ENCODE measurements at places on chromosomes 3 and 15.

- no peak for DNase-seq
Observed at GRCh38 chr3:115830764-115831395, 207.6 kb downstream of the GAP43 start.

GRCh38 chr15:93031103-93031464, 57.9 kb downstream of the RGMA start:
- peak; percentile 52 for DNase-seq

DNA sequence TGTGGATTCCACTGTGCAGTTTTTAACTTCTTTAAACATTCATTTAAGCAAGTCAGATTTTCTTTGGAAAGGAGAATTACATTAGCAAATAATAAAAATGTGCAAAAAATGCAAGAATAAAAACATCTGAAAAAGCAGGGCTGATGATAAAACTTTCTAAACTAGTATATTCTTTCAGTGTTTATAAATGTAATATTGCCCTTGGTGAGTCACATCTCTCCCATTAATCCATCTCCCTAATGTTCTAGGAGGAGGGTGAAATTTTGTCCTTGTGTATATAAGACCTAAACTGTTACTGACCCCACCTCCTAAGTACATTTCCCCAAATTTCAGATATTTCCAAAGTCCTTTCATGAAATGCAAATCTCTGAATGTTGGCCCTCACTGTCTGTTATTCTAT, 28.5 kb upstream of the DCUN1D1 start:
- no peak for DNase-seq

- DNase-seq: no peak
Observed at GRCh38 chr15:50241684-50242450, 23.7 kb downstream of the HDC start.

- no peak for DNase-seq
Observed at GRCh38 chr15:71658827-71659729, 151.3 kb upstream of the NR2E3 start.

GRCh38 chr3:40624189-40624769, 99.5 kb downstream of the ZNF621 start:
- no peak for DNase-seq

DNA sequence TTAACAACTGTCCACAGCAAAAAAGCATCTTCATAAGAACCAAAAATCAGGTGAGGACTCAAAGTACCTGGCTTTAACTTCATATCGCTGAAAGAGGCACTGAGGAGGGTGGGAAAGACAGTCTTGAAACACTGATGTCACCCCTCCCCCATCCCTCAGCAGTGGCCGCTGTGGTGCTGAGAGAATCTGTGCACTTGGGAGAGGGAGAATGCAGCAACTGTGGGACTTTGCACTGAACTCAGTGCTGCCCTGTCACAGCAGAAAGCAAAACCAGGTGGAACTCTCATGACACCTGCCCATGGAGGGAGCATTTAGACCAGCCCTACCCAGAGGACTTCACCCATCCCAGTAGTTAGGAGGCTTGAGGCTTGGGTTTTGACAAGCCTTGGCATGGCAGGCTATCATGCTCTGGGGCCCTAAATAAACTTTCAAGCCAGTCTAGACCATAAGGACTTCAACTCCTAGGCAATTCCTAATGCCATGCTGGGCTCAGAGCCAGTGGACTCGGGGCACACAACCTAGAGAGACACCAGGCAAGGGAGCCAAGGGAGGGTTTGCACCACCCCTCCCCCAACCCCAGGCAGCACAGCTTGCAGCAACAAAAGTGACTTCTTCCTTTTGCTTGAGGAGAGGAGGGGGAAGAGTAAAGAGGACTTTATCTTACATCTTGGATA, 6.1 kb upstream of the ZSCAN2 start:
- DNase-seq: no peak

DNA sequence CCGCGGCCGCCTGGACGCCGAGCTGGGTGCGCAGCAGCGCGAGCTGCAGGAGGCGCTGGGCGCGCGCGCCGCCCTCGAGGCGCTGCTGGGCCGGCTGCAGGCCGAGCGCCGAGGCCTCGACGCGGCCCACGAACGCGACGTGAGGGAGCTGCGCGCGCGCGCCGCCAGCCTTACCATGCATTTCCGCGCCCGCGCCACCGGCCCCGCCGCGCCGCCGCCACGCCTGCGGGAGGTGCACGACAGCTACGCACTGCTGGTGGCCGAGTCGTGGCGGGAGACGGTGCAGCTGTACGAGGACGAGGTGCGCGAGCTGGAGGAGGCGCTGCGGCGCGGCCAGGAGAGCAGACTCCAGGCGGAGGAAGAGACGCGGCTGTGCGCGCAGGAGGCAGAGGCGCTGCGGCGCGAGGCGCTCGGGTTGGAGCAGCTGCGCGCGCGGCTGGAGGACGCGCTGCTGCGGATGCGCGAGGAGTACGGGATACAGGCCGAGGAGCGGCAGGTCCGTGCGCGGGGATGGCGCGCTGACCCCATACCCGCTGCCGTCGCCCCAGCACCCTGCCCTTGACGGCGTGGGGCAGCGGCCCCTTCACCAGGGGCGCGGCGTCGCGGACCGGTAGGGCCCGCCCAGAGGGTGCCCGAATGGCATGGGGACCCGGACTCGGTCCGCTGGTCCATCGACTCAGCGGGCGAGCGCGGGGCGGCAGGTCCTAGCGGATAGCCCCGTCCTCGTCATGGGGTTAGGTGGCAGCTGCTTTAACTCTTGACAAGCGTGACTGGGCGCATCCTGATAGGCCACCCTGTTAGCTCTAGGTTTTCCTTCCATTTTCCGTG, 848 bp downstream of the SYNM start:
- DNase-seq: peak; percentile 84

- DNase-seq: no peak
Observed at GRCh38 chr3:53519065-53519709, 24.8 kb downstream of the CACNA1D start.

Measured in right cardiac atrium (tissue), 5 donors.